Small intestine (tissue), 16 donors: ENCODE measurements at places on chromosomes 7 and 10.

DNA sequence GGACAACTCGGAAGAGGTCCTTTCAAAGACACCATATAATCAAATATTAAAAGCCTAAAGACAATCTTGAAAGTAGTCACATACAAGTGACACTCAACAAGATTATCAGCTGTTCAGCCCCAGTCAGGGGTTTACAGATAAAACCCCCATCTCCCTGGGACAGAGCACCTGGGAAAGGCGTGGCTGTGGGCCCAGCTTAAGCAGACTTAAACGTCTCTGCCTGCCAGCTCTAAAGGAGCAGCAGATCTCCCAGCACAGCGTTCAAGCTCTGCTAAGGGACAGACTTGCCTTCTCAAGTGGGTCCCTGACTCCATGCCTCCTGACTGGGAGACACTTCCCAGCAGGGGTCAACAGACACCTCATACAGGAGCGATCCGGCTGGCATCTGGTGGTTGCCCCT lies 18.0 kb downstream of the CDCA7L start:
- DNase-seq: no peak

GRCh38 chr10:98251399-98251798 lies 16.6 kb downstream of the LOXL4 start:
- DNase-seq: no peak

GRCh38 chr10:95518455-95519452 lies 42.4 kb downstream of the SORBS1 start:
- no peak for DNase-seq

- DNase-seq: no peak
Observed at GRCh38 chr10:122510326-122510725, 49.0 kb downstream of the HTRA1 start.

DNA sequence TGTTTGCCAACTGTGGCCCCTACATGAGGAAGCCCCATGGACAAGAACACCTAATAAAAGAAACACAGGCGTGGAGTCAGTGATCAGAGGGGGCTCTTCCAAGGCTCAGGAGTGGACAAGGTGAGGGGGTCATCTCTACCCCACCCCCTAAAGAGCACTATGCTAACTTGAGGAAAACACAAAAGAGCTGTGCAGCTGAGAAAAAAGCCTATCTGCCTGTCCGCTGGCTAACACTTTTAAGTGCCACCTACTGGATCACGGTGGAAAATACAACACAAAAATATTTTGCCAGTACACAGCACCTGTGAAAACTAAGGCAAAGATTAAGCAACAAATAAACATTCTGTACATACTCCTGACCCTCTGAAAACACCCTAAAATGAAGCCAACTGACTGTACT lies 53.1 kb upstream of the COBL start:
- DNase-seq: peak; percentile 41

- no peak for DNase-seq
Observed at GRCh38 chr10:132742837-132743194, 43.1 kb downstream of the NKX6-2 start.

- DNase-seq: no peak
Observed at GRCh38 chr7:78090616-78091015, 292.0 kb downstream of the PHTF2 start.
